ENCODE measurements at places on chromosomes 1 and 21. TPM values are rescaled to one million over a fixed set of nuclear protein-coding genes. Genes with fewer than 3 reads are reported as not detected.

DNA sequence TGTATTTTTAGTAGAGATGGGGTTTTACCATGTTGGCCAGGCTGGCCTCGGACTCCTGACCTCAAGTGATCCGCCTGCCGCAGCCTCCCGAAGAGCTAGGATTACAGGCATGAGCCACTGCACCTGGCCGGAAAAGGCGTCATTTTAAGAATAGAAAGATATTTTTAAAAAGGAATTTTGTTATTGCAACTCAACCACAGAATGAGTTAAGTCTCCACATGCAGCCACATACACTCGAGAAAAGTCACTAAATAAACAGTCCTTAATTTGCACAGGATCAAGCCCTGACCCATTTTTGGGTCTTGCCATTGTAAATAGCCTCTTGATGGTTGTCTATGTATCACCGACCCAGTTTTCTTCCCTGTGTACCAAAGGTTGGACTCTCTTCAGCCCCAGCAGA lies 85.5 kb downstream of the FBXO2 start:
- no peaks in the 10 kb centered on the region for H3K36me3 ChIP-seq
- no peak overlapping the region for H3K27ac ChIP-seq
- no peak for DNase-seq
- no peaks in the 10 kb centered on the region for H3K27me3 ChIP-seq
- no peaks in the 10 kb centered on the region for H3K4me1 ChIP-seq

- no peaks in the 10 kb centered on the region for H3K27me3 ChIP-seq
- peaks cover 26% of the 10 kb centered on the region for H3K4me1 ChIP-seq
- no peak overlapping the region for H3K27ac ChIP-seq
- no peak for DNase-seq
- peaks cover 7% of the 10 kb centered on the region for H3K36me3 ChIP-seq
Measured at GRCh38 chr1:1371364-1371745, 3.7 kb downstream of the AURKAIP1 start.

- no peak overlapping the region for H3K27ac ChIP-seq
- DNase-seq = no peak
- H3K36me3 ChIP-seq = no peaks in the 10 kb centered on the region
- no peaks in the 10 kb centered on the region for H3K27me3 ChIP-seq
- H3K4me1 ChIP-seq = peaks cover 6% of the 10 kb centered on the region
Measured at GRCh38 chr1:183215076-183215720, 29.1 kb downstream of the LAMC2 start.

DNA sequence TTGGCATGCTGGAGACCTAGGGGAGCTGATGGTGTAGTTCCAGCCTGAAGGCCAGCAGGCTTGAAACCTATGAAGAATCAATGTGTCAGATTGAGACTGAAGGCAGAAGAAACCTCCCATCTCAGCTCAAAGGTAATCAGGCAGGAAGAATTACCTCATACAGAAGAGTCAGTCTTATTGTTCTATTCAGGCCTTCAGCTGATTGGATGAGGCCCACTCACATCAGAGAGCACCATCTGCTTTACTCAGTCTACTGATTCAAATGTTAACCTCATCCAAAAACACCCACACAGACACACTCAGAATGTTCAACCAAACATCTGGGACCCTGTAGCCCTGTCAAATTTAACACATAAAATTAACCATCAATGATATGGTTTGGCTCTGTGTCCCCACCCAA lies 13.7 kb upstream of the CCN1 start:
- no peaks in the 10 kb centered on the region for H3K36me3 ChIP-seq
- no peak overlapping the region for H3K4me3 ChIP-seq
- no peaks in the 10 kb centered on the region for H3K27me3 ChIP-seq

DNA sequence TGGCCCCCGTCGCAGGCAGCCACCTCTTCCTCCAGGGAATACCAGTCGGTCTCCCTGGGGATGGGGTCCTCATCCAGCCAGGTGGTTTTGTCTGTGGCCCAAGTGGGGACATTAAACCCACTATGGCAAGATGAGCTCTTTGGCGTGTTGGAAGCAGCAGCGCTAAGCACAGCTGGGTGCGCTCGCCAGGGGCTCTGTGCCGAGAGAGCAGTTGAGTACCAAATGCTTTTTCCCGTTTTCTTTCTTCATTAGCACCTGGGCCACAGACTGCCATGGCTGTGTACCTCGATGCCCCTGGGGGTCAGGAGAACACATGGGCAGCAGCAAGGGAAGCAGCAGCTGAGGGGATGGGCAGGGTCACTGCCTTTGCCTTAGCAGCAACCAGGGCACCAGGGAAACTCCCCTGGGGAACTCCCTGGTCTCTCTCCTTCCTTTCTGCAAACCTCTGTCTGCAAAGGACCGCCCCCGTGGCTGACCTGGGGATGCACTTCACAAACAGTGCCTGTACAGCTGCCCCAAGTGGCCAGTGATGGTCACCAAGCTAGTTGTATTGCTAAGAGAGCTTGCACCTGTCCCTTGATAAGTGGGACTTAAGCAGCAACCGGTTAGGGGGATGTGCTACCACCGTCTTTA lies 31.1 kb downstream of the EDARADD start:
- no peak overlapping the region for H3K27ac ChIP-seq
- no peaks in the 10 kb centered on the region for H3K27me3 ChIP-seq
- H3K4me3 ChIP-seq = no peak overlapping the region
- H3K4me1 ChIP-seq = no peaks in the 10 kb centered on the region
- DNase-seq = no peak

DNA sequence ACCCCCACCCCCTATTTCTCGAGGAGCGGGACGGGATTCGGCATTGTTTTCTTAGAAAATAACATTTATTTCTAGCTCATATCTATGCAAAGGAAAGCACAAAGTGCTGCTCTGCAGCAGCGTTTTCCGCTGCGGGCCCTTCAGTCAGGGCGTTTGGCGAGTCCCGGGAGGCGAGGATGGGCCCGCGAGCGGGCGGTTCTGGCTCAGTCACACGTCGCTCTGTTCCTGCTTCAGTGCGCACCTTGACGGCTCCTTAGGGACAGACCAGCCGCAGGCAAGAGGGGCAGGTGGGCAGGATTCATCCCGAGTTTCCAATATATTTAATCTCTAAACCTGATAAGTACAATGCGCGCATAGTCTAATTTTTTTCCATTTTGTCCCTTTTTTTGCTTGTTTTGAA lies 5.7 kb downstream of the DMRTA2 start:
- H3K36me3 ChIP-seq = no peaks in the 10 kb centered on the region
- DNase-seq = no peak
- no peak overlapping the region for H3K27ac ChIP-seq
- peaks cover 41% of the 10 kb centered on the region for H3K27me3 ChIP-seq
- no peak overlapping the region for H3K4me3 ChIP-seq

GRCh38 chr21:40803101-40803500 lies 43.9 kb downstream of the DSCAM start:
- H3K4me3 ChIP-seq = no peak overlapping the region
- no peaks in the 10 kb centered on the region for H3K4me1 ChIP-seq
- DNase-seq = no peak
- no peak overlapping the region for H3K27ac ChIP-seq
- H3K36me3 ChIP-seq = no peaks in the 10 kb centered on the region

- no peaks in the 10 kb centered on the region for H3K27me3 ChIP-seq
- DNase-seq = no peak
- H3K36me3 ChIP-seq = peaks cover 51% of the 10 kb centered on the region
- no peaks in the 10 kb centered on the region for H3K4me1 ChIP-seq
- H3K4me3 ChIP-seq = no peak overlapping the region
Measured at GRCh38 chr1:92259350-92259749, 39.4 kb downstream of the GLMN start.

- H3K27ac ChIP-seq = no peak overlapping the region
- H3K27me3 ChIP-seq = no peaks in the 10 kb centered on the region
- H3K36me3 ChIP-seq = no peaks in the 10 kb centered on the region
- no peak overlapping the region for H3K4me3 ChIP-seq
- no peak for DNase-seq
Measured at GRCh38 chr1:78035121-78035520, 10.6 kb upstream of the GIPC2 start.

DNA sequence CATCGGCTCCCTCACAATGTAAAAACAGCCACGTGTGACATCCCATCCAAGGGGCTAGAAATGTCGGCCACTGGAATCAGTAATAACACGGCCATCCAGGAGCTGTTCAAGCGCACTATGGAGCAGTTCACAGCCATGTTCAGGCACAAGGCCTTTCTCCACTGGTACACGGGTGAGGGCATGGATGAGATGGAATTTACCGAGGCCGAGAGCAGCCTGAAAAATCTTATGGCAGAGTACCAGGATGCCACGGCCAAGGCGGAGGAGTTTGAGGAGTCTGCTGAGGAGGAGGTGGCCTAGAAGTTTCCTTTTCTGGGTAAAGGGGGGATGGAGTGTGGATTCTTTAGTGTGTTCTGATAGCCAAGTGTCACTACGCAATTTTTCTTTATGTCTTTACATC lies 61.1 kb upstream of the MAP1LC3C start:
- DNase-seq = no peak
- no peaks in the 10 kb centered on the region for H3K4me1 ChIP-seq
- H3K27ac ChIP-seq = no peak overlapping the region
- H3K27me3 ChIP-seq = no peaks in the 10 kb centered on the region

DNA sequence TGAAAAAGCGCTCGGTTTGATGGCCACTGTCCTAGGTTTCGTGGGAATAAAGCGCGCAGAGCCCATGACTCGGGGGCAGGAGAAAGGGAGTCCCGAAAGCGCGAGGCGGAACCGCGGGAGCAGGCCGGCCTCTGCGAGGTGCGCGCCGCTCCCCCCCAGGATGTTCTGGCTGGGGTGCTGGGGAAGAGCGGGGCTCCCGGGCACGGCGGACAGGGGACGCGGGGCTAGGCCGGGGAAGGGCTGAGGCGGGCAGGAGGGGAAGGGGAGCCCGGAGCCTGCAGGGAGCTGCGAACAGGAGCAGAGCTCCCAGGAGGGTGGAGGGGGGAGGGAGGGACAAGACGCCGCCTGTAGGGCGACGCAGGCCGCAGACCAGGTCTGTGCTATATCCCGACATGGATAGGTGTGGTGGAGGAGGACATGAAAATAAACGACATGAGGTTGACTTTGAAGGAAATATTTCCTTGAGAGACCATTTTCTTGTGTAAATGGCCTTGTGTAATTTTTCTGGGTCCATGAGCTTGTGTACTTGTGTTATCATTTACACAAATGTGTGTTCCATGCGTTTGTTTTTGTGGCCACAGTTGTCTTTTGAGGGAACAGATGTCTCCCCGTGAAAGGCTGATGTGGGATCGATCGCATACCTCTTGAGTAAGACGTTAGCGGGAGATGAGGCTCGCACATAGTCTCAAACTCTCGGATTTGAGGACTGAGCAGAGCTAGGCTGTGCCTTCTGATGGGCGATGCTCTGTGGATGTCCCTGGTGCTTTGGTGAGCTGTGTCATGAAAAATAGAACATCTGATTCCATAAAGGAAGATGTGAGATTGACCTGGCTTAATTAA lies 1.3 kb downstream of the PCNT start:
- no peak for DNase-seq
- no peaks in the 10 kb centered on the region for H3K36me3 ChIP-seq
- peaks cover 20% of the 10 kb centered on the region for H3K4me1 ChIP-seq
- H3K27me3 ChIP-seq = no peaks in the 10 kb centered on the region
- peak overlapping the region; percentile 97 for H3K27ac ChIP-seq

- DNase-seq = no peak
- H3K36me3 ChIP-seq = no peaks in the 10 kb centered on the region
- H3K4me1 ChIP-seq = peaks cover 54% of the 10 kb centered on the region
- no peaks in the 10 kb centered on the region for H3K27me3 ChIP-seq
Measured at GRCh38 chr1:205809942-205810345, 3.1 kb downstream of the SLC41A1 start.

- peaks cover 2% of the 10 kb centered on the region for H3K4me1 ChIP-seq
- no peak for DNase-seq
- H3K36me3 ChIP-seq = no peaks in the 10 kb centered on the region
- H3K27me3 ChIP-seq = no peaks in the 10 kb centered on the region
- no peak overlapping the region for H3K4me3 ChIP-seq
- H3K27ac ChIP-seq = no peak overlapping the region
Measured at GRCh38 chr1:41882486-41882885, 36.2 kb downstream of the HIVEP3 start.

DNA sequence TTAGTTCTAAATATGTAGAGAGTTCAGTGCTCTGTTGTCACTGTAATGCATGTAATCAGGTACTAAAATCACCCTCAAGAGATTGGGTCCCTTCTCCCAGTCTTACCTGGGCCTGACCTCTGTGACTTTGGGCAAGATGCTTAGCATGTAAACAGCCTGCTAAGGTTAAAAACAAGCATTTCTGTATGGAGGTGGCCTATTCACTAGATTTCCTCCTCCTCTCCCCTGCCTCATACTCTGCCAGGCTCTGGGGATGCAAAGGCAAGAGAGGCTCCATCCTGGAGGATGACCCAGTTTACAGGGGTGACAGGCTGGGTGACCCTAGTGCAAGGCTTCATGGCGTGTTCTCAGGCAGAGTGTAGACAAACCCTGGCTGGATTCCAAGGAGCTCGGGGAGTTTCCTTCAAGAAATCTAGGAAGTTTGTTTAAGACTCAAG lies 28.8 kb downstream of the VANGL2 start:
- peak; percentile 58 for DNase-seq
- H3K27ac ChIP-seq = no peak overlapping the region
- no peaks in the 10 kb centered on the region for H3K27me3 ChIP-seq
- H3K4me3 ChIP-seq = no peak overlapping the region
- no peaks in the 10 kb centered on the region for H3K36me3 ChIP-seq

GRCh38 chr1:16017461-16018303 lies at the start of gene HSPB7:
TSS of gene HSPB7 (minus strand) at chr1:16018043. CDS start at chr1:16017963, 80 bp downstream.
- H3K27me3 ChIP-seq = no peaks in the 10 kb centered on the region
- H3K36me3 ChIP-seq = no peaks in the 10 kb centered on the region
- peak within 1 kb of the TSS; percentile 98 for H3K27ac ChIP-seq
- DNase-seq = peak; percentile 95
- peaks cover 58% of the 10 kb centered on the region for H3K4me1 ChIP-seq

DNA sequence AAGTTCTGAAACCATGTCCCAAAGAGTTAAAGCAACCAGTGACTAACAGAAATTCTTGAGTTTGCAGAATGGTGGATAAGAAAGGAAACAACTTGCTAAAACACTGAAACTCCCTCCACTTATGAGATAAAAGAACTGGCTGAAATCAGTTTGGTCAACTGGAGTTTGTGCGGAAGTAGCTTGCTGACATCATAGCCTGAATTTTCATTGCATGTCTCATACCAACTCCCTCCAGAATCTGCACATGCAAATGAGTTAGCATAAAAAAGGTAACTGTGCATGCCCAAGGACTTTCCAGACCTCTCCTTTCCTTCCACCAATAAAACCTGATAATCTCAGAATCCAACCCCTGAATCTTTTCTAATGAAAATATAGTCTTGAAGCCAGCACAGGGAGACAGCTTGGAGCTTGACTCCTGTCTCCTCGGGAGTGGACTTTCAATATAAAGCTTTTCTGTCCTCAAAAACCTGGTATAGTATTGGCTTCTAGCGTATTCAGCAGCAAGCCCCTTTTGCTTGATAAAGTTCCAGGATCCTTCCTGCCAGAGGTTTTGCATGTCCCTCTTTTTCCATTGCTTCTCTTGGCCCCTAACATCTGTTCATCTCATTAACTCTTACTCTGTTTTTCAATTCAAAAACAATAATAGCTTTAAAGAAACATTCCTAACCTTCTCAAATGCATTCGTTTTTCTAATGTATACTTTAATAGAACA lies 785.8 kb upstream of the ADGRL4 start:
- peak overlapping the region; percentile 53 for H3K27ac ChIP-seq
- peaks cover 4% of the 10 kb centered on the region for H3K4me1 ChIP-seq
- no peaks in the 10 kb centered on the region for H3K27me3 ChIP-seq
- DNase-seq = no peak

Gene FCAMR
- total RNA-seq = not detected

Gene APP
- 350 TPM for total RNA-seq

Gene ITGB2
- 65.5 TPM for total RNA-seq

Gene SELENBP1
- total RNA-seq = 102 TPM

Gene SLAMF7
- not detected for total RNA-seq
